ENCODE measurements at places on chromosomes 1 and 21. TPM values are rescaled to one million over a fixed set of nuclear protein-coding genes. Genes with fewer than 3 reads are reported as not detected.

The RERE gene
- total RNA-seq: 35.4 TPM

The DMBX1 gene
- total RNA-seq: not detected

The PTGFRN gene
- total RNA-seq: 268 TPM

The SUSD4 gene
- total RNA-seq: under 0.01 TPM

The HLCS gene
- 28.4 TPM for total RNA-seq

The FAM229A gene
- 0.95 TPM for total RNA-seq

The TEX38 gene
- not detected for total RNA-seq

The CFAP141 gene
- total RNA-seq: not detected

The PGLYRP4 gene
- not detected for total RNA-seq

The RAB3B gene
- total RNA-seq: 9.6 TPM

The AMPD1 gene
- not detected for total RNA-seq

The PERM1 gene
- total RNA-seq: under 0.01 TPM

The SLC19A1 gene
- 2.2 TPM for total RNA-seq

The IGSF5 gene
- 0.09 TPM for total RNA-seq

The BRWD1 gene
- 46.1 TPM for total RNA-seq

The PLEKHA6 gene
- total RNA-seq: 5.0 TPM

The REN gene
- not detected for total RNA-seq

The MAP3K7CL gene
- total RNA-seq: 3.0 TPM

The LRRC39 gene
- 0.16 TPM for total RNA-seq

The CAPN8 gene
- total RNA-seq: 0.09 TPM
